Activated CD8-positive, alpha-beta memory T cell treated with anti-CD3 and anti-CD28 coated beads for 48 hours (primary cell): ENCODE measurements at places on chromosomes 3 and 15.

DNA sequence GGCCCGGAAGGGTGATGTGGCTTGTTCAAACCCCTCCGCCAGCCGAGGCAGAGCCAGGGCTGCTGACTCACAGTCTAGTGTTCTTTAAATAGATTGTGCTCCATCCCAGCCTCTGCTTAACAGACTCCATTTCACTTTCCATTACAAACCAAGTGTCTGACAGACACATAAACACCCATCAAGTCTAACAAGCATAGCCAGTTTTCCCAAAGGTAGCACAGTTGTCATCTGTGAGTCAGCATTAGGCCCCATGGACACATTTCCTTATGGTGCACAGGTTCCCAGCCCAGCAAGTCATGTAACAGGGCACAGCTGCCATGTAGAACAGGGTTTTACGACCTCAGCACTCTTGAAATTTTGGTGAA is 109.9 kb upstream of the RAP2B start:
- DNase-seq = no peak

GRCh38 chr15:52217186-52217585 is 26.0 kb upstream of the GNB5 start:
- DNase-seq = no peak

GRCh38 chr3:18670759-18671158 is 245.6 kb upstream of the SATB1 start:
- DNase-seq = no peak

DNA sequence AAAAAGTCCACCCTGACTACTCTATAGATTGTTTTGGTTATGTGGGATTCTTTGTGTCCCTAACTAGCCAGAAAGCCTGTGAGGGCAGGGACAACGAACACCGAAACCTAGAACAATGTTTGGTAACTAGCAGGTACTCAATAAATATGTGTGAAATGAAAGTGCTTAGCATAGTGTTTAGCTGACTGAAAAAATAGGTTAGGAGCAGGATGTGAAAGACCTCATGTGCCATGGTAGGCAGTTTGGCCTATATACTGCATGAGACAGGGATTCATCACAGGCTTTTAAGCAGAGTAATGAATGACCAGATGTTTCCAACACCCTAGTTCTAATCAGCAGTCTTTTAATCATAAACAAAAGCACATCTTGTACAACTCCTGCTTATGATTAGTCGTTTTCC is 64.2 kb downstream of the MYO5A start:
- DNase-seq = no peak

GRCh38 chr3:172138792-172139507 is 99.6 kb downstream of the FNDC3B start:
- no peak for DNase-seq

GRCh38 chr3:31077021-31077601 is 182.7 kb upstream of the GADL1 start:
- DNase-seq = no peak

DNA sequence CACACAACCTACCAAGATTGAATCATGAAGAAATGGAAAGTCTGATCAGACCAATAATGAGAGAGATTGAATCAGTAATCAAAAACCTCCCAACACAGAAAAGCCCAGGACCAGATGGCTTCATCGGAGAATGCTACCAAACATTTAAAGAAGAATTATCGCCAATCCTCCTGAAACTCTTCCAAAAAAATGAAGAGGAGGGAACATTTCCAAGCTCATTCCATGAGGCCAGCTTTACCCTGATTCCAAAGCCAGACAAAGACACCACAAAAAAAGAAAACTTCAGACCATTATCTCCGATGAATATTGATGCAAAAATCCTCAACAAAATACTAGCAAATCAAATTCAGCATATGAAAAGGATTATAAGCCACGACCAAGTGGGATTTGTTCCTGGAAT is 94.1 kb downstream of the SENP2 start:
- DNase-seq = no peak

DNA sequence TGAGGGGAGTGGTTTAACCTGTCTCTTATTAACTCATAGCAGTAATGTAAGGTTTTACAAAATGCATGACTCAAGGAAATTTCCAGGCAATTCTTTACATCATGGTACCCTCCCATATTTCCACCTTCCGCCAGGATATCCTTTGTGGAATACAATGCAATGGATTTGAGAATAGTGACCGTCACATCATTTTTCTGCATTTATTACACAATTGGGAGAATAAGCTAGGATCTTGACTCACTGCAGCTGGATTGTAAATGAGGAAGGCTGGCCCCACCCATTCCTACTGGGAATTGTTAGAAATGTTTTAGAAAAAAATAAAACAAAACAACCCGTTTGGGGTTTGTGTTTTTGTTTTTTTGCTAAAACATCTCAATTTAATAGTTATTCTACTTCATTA is 97.4 kb downstream of the IMPG2 start:
- DNase-seq = no peak

GRCh38 chr15:89905846-89906378 is 6.8 kb downstream of the ARPIN start:
- no peak for DNase-seq

DNA sequence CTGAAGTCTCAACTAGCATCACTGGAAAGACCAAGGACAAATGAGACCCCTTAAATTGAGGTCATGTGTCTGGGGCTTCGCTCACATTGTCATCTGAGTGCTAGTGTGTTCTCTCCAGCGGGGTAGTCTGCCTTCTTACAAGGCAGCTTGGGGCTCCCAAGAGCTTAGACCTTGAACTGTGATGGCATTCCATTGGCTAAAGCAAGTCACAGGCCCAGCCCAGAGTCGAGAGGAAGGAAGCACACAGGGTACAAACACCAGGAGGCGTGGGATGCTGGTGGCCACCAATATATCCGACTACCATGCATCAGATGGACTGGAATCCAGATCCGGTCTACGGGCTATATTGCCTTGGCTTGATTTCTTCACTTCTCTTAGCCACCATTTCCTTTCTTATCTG is 31.5 kb upstream of the DYNC1LI1 start:
- DNase-seq = no peak

DNA sequence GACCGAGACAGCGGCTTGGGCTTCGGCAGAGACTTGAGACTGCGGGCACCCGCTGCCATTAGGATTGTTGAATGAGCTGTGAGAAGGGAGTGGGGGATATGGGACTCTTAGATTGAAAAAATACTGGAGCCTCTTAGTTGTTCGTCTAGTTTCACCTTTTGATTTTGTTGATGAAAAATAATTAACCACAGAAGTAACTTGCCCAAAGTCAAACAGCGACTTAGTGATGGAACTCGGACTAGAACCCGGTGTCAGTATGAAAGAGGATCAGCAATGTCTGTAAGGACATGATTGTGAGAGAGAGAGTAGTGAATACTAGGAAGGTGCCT is 510 bp upstream of the GOLGB1 start:
- DNase-seq = no peak

DNA sequence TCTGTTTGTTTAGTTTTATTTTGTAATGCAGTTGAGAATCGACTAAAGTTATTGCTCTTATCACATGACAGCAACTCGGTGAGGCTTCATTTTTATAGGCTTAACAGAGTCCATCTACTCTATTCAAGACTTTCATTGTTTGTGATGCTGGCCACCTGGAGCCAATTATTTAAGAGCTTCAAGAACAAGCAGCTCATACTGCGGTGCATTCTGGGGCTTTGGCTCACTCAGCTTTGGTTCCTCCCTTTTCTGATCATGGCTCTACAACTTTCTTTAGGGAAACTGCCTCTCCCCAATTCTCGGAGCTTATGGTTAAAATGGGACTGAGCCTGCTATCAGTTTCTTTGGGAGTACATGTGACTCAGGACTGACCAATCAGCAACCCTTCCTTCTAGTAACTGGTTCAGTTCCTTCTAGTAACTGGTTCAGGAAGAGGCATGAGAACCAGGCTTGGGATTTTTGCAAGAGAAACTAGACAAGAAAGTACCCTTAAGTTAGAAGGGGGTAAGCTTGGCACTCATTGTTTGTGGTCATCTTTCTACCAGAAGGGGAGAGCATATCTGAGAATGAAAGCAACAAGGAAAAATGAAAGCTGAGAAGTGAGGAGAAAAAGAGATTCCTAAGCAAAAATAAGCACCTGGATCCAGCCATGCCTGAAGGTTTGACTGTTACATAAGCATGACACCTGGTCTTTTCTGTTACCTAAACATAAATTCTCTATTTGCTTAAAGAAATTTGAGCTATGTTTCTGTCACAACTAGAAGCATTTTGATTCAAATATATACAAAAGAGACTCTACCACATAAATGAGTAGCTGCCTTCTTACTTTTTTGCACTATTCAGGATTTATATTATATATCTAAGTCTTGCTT is 24.1 kb upstream of the ARHGEF3 start:
- no peak for DNase-seq

GRCh38 chr3:171175741-171176234 is 149.3 kb upstream of the SLC2A2 start:
- no peak for DNase-seq

- no peak for DNase-seq
Measured at GRCh38 chr15:28897861-28898585, 12.2 kb downstream of the APBA2 start.

GRCh38 chr3:84959470-84960271 is 882 bp downstream of the CADM2 start:
- no peak for DNase-seq

GRCh38 chr3:180280555-180280954 is 243.8 kb upstream of the PEX5L start:
- DNase-seq = no peak

DNA sequence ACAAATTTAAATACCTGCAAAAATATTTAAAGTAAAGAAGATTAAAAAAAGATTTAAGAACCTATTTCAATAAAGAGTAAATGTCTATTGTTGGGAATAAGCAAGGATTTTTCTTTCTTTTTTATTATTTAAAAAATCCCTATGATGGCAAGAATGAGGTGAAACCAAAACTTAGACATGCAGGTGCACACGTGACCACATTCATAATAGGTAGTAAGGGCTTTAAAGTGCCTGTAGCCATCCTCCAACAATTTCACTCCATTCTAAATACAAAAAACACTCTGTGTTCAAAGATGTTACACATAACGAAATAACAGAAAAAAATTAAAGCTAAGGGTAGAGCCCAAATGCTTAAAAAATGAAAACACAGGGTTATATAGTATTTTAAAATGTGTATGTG is 74.0 kb downstream of the FBN1 start:
- no peak for DNase-seq

- DNase-seq = no peak
Measured at GRCh38 chr15:100114100-100114499, 227.7 kb downstream of the ADAMTS17 start.

- no peak for DNase-seq
Measured at GRCh38 chr15:71701808-71702207, 108.5 kb upstream of the NR2E3 start.

DNA sequence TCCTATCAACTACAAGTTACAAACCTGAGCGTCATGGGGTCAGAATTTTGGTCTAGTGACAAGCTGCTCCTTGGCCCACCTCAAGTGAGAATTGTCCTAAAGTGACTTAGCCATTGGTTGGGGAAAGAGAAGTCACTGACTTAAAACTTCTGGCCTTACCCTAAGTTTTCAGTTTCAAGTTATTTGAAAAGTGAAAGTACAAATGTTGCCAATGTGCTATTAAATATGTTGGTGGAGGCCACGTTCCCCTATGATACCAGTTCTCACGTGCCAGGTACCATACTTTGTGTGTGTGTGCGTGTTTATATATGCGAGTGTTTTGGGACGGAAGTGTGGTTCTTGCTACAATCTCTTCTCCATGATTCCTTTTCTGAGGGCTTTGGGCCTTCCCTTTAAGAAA is 22.6 kb upstream of the RASGRP1 start:
- no peak for DNase-seq

DNA sequence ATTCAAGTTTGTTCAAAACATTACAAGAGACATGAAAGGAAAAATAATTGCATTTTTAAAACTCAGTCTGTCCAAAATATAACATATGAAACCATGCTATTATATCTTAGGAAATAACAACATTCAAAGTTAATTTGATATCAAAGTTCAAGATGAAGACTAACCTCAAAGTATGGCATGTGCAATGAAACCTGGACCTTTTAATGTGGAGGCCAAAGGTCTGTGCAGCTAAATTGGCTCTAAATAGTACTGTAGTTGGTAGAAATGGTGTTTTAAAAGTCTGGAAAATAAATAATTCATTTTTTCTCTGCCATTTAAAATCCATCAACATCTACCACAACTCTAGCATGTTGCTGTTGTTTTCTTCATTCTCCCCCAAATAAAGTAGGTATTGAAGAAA is 8.7 kb downstream of the GRAMD1C start:
- DNase-seq = no peak

- DNase-seq = no peak
Measured at GRCh38 chr3:138253609-138254008, 66.5 kb downstream of the ARMC8 start.

DNA sequence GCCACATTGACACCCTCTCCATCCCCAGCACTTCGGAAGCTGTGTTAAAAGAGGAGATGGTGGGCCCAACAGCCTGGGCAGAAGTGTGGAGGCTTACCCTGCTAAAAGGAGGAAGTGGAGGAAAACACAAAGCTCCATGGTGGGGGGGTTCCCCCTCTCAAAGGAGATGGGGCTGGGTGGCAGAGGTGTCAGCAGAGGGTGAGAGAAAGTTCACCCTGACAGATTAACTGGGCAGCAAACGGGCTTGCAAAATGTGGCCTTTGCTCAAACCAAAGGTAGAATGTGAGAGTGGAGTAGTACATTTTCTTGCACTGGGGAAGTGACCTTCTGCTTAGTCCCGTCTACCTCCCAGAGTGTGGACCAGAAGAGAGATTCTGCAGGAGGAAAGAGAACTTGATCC is 44.7 kb downstream of the MYO1E start:
- DNase-seq = no peak

- no peak for DNase-seq
Measured at GRCh38 chr3:126544596-126545281, 14.0 kb downstream of the C3orf22 start.

DNA sequence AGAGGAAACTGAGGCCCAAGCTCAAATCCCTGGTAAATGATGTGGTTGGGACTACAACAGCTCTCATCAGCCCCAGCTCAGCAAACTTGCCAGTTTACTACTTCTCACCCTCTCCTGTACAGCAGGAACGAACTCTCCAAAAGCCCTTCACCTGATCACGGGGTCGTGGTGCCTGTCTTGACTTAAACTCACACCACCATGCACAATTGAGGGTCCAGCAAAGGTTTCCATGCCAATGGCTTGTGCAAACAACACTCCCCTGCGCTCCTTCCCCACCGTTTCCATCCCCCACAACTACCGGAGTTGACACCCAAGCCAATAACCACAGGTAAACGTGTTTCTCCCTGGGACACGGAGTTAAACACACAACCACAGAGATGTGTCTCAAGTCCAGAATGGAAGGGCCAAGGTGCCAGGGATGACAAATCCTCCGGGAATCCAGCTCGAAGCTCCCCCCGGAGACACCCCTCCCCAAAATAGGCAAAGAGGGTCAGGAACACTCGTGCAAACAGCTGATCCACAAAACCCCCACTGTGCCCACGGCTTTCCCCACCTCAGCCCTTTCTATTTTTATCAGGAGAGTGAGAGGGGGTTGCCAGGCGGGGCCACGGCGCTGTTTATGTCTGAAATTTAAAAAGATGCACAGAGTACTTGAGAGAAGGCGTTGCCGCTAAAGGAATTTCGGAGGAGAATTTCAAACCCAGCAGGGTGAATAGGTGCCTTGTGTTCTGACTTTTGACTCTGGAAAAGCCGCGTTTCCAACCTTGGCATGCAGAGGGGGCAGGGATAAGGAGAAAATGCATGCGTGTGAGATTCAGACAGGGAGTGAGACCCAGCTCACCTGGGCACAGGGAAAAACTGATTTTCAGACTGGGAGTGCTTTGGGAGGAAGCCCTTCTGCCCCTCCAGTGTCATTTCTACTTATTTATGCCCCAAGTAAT is 10.6 kb upstream of the ACAN start:
- DNase-seq = no peak

GRCh38 chr3:189903562-189904250 is 217.0 kb downstream of the P3H2 start:
- DNase-seq = no peak
